ENCODE measurements at places on chromosomes 6 and 20.

GRCh38 chr20:13800728-13801134, 15.9 kb downstream of the NDUFAF5 start:
- DNase-seq, result peak; percentile 67

- DNase-seq, result no peak
Observed at GRCh38 chr20:14341801-14342200, 4.4 kb upstream of the FLRT3 start.

DNA sequence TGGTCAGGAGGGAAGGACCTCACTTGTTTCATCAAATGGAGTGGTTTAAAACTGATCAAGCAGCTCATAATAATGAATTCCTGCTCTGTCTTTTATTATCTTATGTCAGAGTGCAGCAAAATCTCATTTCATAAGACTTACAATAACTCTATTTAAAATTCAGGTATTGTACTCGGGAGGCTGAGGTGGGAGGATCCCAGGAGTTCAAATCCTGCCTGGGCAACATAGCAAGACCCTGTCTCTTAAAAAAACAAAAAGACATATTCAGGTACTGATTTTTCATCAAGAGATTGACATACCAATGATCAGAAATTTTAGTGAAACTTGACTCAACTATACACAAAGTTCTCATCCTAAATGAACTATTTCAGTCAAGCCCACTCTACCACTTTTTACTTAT, 5.6 kb upstream of the DYNLRB1 start:
- no peak for DNase-seq

- no peak for DNase-seq
Observed at GRCh38 chr6:145643760-145644159, 91.6 kb downstream of the EPM2A start.

- DNase-seq, result no peak
Observed at GRCh38 chr6:137811916-137812553, 55.0 kb upstream of the TNFAIP3 start.

GRCh38 chr6:160767647-160768019, 65.6 kb downstream of the PLG start:
- no peak for DNase-seq

DNA sequence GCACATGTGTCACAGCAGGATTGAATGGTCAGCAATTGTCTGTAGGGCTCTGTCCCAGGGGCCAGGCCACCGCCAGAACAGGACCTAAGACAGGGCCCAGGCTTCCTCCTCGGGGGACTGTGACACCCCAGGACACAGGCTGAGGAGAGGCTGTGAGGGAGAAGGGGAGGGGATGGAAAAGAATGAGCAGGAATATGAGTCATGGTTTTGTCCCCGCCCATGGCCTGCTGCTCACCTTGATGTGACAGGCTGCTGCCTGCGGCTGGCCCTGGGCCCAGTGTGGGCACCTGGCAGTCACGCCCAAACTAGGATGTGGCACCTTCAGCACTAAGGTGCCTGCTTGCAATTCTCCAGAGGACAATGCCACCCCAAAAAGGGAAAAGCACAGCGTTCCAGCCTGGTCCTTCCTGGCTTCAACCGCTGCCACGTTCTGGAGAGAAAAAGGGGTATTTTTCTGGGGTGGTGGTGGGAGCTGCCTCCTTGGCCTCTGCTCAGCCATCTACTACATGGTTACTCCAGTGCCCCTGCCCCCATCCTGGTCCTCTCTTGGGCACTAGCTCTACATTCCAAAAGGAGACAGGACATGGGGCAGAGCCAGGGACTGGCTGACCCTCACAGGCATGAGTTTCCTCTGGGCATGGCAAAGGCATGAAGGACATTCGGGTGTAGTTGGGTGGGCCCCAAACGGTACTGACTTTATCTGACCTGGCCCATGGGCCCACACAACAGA, 93.4 kb downstream of the SLC22A23 start:
- DNase-seq, result no peak

GRCh38 chr6:114081730-114082129, 110.8 kb upstream of the HDAC2 start:
- no peak for DNase-seq

- no peak for DNase-seq
Observed at GRCh38 chr20:6466075-6466810, 301.2 kb upstream of the BMP2 start.

GRCh38 chr6:64895945-64896344, 811.1 kb downstream of the EYS start:
- no peak for DNase-seq

DNA sequence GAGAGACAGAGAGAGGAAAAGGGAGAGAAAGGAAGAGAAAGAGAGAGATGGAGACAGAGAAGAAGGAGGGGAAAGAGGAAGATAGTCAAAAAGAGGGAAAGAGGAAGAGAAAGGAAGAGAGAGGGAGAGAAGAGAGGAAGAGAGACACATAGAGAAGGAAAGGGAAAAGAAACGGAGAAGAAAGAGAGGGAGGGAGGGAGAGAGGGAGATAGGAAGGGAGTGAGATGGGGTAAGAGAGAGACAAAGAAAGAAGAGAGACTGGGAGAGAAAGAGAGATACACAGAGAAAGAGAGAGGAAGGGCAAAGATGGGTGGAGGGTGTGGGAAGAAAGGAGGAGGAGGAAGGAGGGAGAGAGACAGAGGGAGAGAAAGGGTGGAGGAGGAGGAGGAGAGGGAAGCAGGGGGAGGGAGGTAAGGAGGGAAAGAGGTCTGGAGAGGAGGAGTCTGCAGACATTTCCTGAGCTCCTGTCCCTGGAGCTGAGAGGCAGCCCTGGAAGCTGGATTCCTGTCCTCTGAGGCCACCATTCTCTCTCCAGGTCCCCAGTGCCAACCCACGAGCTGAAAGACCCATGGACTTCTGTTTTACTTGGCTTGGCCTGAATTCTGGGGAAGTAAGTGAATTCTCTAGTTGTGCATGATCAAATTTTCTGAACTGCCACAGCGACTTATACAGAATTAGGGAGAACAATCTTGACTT, 9.9 kb downstream of the FOXF2 start:
- DNase-seq, result no peak

- no peak for DNase-seq
Observed at GRCh38 chr20:48339190-48339985, 488.4 kb downstream of the PREX1 start.

GRCh38 chr20:51768759-51769517, 748 bp upstream of the ATP9A start:
- DNase-seq, result no peak

- no peak for DNase-seq
Observed at GRCh38 chr6:160069459-160069858, 52.2 kb upstream of the SLC22A1 start.

- DNase-seq, result no peak
Observed at GRCh38 chr6:109853426-109853825, 124.7 kb upstream of the GPR6 start.

GRCh38 chr20:58407201-58407873, 18.3 kb downstream of the VAPB start:
- no peak for DNase-seq

DNA sequence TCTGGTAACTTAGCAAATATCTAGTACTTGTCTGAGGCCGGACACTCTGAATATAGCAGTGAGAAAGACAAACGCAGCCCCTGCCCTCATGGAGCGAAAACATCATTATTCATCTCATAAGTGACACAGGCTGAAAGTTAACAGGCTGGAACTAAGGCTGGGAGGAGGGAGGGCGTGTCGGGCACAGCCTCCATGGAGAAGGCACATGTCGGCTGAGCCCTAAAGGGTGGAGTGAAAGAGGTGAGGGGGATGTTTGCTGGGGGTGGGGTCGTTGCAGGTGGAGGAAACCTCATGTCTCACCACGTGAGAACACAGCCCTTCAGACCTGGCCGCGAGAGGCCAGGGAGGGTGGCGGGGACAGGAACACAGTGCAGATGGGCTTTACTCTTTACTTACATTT, 108.8 kb upstream of the FOXC1 start:
- DNase-seq, result no peak

DNA sequence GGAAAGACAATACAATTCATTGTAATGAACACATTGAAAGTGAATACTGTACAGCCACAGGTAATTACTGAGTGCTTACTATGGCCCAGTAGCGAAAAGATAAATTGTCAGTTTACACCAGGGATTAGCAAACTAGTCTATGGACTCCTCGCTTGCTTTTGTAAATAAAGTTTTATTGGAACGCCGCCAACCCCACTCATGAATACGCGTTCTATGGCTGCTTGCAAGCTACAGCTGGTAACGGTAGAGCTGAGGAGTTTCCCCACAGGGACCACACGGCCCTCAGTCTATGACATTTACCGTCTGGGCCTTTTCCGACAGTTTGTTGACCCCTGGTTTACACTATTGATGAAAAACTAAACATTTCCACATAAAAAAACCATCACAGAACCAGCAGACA, 24.2 kb downstream of the LAMA5 start:
- no peak for DNase-seq

DNA sequence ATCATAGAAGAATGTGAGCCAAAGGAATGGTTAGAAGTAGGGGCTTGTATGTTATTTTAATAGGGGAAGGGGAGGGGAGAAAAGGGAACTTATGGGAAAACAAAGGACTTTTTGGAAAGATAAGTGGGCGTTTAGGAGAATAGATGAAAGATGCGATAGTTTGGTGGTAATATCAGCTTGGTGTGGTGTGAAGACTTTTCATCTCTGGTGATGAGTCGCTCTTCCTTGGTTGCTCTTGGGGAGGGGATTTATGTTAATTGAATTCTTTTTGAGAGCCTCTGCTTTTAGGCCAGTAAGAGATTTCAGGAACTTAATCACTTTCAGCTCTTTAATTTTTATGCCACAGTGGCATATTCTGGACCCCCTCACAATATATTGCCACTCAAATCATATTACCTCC, 10.8 kb downstream of the HECA start:
- DNase-seq, result no peak

DNA sequence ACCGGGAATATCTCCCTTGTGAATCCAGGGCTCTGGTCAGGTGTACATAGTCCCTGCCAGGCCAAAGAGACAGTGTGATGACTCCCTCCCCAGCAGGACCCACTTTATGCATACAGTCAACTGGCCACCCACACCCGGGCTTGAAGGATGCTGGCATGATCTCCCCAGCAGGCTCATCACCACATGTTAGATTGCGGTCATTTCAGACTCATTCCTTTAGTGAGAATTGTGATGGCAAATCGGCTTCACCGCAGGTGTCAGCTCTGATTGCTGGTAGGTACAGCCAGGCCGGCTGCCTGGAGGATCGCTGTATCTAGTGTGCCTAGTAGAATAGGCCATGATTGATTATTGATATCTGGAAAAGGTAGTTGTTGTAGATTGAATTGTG, 24.5 kb downstream of the CD83 start:
- no peak for DNase-seq

DNA sequence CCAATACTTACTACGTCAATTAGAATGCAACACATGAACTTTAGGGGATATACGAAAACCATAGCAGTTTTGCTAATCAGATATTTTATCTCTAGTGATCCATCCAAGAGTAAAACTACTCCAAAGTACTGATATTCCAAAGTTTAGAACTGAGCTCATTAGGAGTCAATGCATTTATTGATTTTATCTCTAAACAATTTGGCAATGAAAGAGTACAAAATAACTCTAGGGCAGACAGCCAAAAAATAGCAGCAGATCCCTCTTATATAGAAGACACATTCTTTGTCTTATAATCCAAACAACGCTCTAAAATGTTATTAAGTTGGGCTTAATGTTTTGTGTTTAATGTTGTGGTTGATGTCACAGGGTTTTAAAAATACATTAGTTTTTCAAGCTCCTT, 923.9 kb upstream of the MAN1A1 start:
- DNase-seq, result no peak

DNA sequence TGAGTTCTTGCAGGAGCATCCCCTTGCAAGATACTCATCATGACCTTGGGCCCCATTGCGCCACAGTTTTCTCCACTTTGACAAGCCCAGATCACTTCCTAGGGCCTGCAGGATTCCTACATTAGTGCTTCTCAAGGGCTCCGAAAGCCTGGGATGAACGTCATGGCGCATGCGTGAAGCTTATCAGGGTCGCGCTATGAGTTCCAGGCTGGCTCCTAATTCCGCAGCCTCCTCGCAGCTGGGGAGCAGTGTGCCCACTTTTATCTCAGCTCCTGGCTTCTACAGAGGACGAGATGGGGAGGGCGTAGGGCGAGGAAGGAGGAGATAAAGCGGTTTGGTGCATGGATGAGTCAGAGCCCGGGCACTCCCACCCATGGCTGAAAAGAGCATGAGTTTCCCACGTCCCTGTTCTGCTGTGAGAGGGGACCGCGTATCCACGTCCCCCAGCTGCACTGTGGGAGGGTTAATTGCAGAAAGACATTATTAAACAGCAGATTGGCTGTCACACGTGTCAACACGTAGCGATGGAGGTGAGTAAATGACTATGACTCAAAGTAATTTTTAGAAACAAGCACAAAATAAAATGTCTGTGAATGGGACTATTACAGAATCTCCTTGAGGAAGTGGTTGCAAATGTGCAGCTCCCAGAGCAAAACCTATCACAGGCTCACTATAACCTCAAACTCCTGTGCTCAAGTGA, 72.9 kb upstream of the DSP start:
- peak; percentile 75 for DNase-seq

GRCh38 chr6:51489133-51489532, 598.3 kb downstream of the PKHD1 start:
- no peak for DNase-seq

DNA sequence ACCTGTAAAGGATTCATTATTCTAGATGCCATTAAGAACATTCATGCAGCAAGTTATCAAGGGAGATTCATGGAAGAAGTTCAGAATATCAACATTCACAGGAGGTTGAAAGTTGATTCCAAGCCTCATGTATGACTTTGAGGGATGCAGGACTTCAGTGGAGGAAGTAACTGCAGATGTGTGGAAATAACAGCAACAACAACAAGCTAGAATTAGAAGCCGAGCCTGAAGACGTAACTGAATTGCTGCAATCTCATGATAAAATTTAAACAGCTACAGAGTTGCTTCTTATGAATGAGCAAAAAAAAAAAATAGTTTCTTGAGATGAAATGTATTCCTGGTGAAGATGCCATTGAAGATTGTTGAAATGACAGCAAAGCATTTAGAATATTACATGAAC, 73.3 kb upstream of the NXT1 start:
- DNase-seq, result no peak

DNA sequence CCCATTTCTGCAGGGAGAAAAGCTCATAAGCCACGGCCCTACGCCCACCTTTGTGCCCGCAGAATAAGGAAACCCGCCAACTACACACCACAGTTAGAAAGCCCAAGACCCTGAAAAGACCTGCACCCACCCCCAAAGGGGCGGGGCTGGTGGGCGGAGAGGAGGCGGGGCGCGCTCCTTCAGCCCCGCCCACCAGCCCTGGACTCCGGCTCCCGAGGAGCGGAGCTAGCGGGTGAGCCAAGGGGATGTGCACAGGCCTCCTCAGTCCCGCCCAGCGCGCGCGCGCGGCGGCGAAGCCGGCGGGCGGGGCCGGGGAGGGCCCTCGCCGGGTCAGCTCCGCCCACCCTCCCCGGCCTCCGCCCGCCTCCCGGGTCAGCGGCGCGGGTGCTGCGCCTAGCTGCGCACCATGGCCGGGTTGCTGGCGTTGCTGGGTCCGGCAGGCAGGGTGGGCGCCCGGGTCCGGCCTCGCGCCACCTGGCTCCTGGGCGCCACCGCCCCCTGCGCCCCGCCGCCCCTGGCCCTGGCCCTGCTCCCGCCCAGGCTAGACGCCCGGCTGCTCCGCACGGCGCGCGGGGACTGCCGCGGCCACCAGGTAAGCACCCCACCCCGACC, at the start of gene FAM210B:
Gene FAM210B (plus strand): TSS at position 375 of the 612 bp plus-strand sequence. CDS start 32 bp downstream, at position 407.
- DNase-seq, result peak; percentile 99

- DNase-seq, result no peak
Observed at GRCh38 chr6:4672772-4673171, 103.4 kb upstream of the CDYL start.

- no peak for DNase-seq
Observed at GRCh38 chr6:52352239-52353018, 9.5 kb upstream of the PAQR8 start.

Data from SK-N-SH (cell line).